Fibroblast of the aortic adventitia (primary cell): ENCODE measurements at places on chromosomes 16 and 17. TPM values are rescaled to one million over a fixed set of nuclear protein-coding genes. Genes with fewer than 3 reads are reported as not detected.
A peak's percentile ranks its signal among the peaks of the same experiment; 100 is the strongest.

DNA sequence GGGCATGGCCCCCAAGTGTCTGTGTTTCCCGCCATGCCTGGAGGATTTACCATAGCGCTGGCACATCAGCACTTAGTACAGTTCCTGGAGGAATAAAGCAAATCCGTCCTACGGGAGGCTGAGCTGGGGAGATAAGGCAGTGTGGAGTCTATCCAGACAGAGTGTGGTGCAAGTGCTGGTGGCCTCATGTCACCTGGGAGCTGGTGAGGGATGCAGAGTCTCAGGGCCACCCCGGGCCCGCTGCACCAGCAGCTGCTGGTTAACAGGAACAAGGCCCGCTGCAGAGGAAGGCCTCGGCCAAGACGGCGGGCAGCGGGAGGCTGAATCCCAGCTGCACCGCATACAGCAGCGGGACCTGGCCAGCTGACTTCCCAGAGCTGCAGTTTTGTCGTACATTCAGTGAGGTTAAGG, 57.3 kb upstream of the CDC42EP4 start:
- DNase-seq: no peak

GRCh38 chr16:74778646-74779045, 4.0 kb upstream of the FA2H start:
- no peak for DNase-seq

DNA sequence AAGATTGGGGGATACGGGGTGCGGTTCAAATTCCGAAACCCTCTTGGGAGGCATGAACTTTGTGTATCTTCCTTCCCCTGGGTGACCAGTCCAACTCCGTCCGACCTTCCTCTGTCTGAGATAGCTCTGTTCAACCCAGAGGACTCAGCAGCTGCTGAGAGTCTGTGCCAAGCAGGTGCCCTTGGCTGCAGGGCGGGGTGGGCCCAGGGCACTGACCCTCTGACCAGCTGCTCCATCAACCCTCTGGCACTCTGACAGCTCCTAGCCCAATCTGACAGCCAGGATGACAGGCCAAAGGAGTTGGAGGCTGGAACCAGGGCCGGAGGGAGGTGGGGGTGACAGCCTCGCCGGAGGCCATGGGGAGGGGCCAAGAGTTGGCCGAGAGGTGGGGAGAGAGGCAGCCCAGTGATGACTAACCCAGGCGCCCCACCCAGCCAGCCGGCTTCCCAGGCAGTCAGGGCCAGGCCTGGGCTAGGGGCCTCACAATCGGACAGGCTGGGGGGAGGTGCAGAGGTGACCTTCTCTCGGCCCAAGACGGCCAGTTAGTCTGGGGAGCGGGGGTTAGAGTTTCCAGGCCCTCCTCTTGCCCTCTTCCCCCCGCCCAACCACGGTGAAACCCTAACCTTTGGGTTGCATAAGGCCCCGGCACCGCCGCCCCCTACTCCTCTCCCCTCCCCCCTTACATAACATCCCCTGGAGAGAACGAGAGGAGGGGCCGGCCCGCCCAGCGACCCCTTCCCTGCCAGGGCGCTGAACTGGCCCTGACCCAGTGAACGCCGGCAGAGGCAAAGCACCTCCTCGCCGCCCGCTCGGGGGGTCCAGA, 5.0 kb upstream of the TLCD2 start:
- DNase-seq: peak; percentile 99

GRCh38 chr16:26019381-26020242, 327.9 kb downstream of the HS3ST4 start:
- no peak for DNase-seq

DNA sequence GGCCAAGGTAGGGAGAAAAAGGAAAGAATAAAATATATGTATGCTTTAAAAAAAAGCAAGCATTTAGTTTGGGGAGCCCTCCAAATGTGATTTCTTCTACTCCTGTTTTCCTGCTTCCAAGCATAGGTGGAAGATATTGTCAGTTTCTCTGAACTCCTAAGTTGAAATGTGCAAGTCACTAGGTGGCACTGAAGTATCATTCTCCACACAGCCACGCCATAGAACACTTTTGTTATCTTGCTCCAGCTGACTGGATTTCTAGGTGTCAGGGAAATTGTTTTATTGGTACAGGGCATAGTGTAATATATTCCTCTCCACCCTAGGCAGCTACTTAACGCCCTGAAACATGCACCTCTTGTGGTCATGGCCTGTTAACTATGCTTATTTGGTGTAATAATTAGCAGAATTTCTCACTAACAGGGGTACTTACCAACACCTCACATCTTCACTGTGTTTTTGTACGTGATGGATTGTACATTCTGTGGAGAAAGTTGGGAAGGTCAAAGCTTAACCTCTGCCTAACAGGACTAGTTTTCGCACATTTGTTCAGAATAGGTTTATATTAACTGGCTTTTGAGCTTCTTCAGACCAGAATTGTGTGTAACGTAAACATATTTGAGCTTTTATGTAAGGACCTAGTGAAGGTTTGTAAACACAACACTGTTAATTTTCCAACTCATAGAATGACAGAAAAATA, 69.3 kb downstream of the FTO start:
- peak; percentile 86 for DNase-seq

DNA sequence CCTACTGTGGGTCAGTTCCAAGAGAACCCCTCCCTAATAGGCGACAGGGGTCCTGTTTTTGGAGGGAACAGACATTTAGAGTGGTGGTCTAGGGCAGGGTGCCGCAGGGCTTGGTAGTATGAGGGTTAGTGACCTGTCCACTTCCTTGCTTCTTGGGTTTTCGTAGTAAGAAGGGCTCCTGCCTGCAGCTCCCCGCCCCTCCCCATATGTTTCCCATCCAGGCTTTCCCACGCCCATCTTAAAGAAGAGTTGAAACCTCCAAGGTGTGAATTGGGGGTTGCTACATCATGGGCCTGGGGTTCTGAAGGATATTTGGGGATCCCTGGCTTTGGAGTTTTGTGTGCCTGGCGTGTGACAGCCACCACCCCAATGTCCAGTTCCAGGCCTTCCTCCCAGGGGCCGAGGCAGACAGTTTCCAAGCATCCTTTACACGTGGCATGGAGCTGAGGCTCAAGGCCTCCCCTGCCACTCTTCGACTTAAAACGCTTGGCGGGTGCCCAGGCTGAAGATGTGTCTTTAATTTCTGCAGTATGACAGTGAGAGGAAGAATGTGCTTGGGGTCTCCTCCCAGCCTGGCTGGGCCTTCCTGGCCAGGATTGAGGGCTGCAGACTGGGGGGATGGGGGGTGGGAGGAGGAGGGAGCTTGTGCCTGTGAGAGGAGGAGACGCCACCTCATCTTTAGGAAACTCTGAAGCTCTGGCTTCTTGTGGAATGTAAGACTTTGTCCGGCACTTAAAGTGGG, 2.3 kb upstream of the COL1A1 start:
- peak; percentile 98 for DNase-seq

DNA sequence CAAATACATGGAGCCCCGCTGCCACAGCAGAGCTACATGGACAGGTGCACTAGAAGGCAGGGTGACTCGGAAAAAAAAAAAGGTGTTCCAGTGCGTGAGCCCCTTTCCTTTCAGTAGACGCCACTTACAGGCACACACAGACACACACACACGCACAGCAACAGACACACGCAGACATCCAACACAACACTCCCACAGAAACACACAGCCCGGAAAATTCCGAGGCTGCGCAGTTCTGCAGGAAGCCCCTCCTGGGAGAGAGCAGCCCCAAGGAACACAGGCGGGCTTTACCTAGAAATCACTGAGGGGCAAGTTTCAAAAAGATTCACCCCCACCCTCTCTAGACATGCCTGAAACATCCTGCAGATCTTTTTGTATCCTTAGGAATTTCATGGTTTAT, 136.0 kb upstream of the WSB1 start:
- DNase-seq: no peak

DNA sequence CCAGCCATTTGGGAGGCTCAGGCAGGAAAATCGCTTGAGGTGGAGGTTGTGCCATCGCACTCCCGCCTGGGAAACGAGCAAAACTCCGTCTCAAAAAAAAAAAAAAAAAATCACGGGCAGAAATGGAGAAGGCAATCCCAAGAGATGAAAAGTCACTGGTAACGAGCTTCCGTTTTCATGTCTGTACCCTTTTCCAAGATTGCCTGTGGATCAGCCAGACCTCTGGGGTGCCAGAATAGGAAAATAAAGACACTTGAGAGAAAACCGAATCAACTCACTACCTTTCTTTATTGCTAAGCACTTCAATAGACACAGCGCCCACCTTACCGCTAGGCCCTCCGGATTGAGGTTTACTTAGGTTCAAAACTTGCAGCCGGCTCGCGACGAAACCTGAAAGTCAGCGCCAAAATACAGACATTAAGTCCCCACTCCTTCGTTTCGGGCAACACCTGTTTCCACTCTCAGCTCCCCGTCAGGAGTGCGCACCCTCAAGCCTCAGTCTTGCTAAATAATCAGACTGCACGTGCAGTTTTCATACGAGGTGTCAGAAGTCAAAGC, 970 bp upstream of the TRAF7 start:
- no peak for DNase-seq

- DNase-seq: no peak
Measured at GRCh38 chr17:9241774-9242496, 220.6 kb downstream of the NTN1 start.

GRCh38 chr17:59791603-59792457, 84.4 kb downstream of the VMP1 start:
- peak; percentile 96 for DNase-seq

- no peak for DNase-seq
Measured at GRCh38 chr16:88356727-88357199, 26.0 kb upstream of the ZNF469 start.

DNA sequence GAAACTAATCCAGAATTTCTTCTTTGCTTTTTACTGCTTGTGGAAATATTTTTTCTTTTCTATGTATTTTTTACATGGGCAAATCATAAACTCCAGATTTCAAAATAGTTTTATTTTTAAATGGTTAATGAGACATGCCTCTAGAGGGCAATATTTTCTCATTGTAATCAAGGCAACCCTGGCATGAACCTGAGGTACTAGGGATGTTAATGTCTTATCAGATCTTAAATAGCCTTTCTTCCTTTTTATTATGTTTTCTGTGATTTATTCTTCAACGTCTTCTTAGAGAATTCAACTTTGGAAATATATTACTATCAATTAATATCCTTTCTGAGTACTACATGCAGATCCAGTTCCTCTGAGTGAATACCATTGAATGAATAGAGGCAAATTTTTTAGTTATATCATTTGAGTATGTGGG, 324.7 kb downstream of the BCAS3 start:
- peak; percentile 75 for DNase-seq

DNA sequence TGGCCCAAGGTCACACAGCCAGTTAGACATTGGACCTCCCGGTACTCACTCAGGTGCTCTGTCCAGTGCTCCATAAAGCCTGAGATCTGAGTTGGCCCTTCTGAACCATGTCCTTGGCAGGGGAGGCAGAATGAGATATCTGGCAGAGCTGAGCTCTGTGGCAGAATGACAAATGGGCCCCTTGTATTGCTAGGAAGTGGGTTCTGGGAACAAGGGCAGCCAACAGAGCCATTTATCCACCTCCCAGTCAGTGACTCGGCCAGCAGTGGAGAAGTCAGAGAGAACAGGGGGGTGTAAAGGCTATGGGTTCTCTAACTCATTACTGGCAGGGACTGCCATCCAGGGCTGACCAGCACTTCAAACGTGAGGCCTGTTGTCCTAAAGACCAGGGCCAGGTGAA, 117.1 kb upstream of the NLRP1 start:
- no peak for DNase-seq

GRCh38 chr17:62101090-62101489, 36.0 kb upstream of the MED13 start:
- no peak for DNase-seq

- DNase-seq: peak; percentile 93
Measured at GRCh38 chr17:50686494-50687199, 21.1 kb downstream of the ANKRD40 start.

DNA sequence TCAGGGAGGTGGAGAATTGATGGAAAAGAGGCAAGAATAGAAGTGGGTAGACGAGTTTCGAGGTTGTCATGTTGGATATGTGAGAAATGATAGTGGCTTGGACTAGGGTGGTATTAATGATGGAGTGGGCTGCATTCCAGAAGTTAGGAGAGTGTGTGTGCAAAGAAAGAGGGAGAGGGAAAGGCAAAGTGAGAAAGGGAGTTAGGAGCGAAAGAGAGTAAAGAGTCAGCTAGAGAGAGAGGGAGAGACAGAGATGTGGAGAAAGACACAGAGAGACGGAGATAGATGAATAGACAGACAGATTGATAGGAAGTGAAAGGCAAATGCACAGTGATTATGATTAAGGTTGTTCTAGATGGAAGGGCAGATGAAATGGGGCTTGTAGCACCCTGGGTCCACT, 5.4 kb upstream of the GPR139 start:
- no peak for DNase-seq

DNA sequence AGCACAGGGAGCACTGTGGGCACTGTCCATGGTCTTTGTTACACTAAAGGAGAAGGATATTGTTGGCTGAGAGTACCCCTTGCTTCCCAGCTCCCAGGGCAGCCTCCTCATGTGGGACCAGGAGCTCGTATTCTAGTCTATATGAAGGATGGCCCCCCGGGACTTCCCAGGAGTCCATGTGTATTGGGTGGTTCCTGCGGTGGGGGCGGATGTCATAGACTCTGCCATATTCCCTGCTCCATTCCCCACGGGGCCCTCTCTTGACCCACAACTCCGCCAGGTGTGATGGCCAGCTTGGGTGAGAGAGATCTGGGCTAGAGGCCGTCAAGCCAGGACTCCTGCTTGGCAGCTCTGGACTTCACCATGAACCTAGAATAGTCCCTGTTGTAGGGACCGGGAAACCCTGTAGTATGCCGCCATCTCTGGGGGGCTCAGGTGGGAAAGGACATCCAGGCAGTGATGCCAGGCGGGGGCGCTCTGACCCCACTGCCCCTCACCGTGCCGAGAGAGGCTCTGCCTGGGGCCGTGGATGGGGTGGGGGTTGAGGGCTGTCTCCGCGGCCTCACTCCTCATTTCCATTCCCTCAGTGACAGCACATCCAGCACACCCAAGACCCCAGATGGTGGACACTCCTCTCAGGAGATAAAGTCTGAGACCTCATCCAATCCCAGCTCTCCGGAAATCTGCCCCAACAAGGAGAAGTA, 37.8 kb downstream of the OR1D5 start:
- no peak for DNase-seq

- DNase-seq: peak; percentile 62
Measured at GRCh38 chr17:10243883-10244844, 45.8 kb upstream of the GAS7 start.

DNA sequence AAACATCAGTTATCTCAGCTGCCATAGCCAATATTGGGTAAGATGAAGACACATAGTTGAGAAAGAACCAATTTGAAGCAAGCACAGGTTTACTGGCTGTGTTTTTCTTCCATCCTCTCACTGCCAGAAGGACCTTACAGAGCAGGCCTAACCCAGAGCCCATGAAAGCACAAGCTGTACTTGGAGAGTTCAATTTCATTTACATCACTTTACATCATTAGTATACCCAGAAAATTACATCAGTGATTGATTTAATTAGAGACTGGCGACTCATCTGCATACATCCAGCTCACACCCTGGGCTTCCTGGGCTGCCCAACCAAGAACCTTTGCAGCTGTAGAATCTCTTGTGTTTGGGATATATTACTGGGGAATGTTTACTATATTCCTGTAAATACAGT, 23.7 kb downstream of the LRRC36 start:
- DNase-seq: no peak

KCNJ16 gene
- total RNA-seq: not detected in 2 replicates

MT1H gene
- total RNA-seq: not detected in 2 replicates

EPX gene
- total RNA-seq: not detected in 2 replicates

SHCBP1 gene
- 7.6 and 28.9 TPM in 2 replicates for total RNA-seq

GALNS gene
- total RNA-seq: 11.6 and 22.5 TPM in 2 replicates

CCDC102A gene
- 9.9 and 30.7 TPM in 2 replicates for total RNA-seq

PDILT gene
- total RNA-seq: not detected in 2 replicates

OVCA2 gene
- 38.8 and 39.9 TPM in 2 replicates for total RNA-seq

HSPB9 gene
- not detected in 2 replicates for total RNA-seq
